ENCODE measurements at places on chromosomes 5 and 9.

GRCh38 chr9:9631284-9631683 is 981.5 kb downstream of the PTPRD start:
- no peak for DNase-seq

- no peak for DNase-seq
These were observed 107.9 kb downstream of the INVS start for GRCh38 chr9:100206899-100207298.

- DNase-seq = no peak
These were observed 220.0 kb downstream of the PBX3 start for GRCh38 chr9:125966959-125967711.

- DNase-seq = peak; percentile 61
These were observed 1.9 kb upstream of the CLTB start for GRCh38 chr5:176418251-176418650.

DNA sequence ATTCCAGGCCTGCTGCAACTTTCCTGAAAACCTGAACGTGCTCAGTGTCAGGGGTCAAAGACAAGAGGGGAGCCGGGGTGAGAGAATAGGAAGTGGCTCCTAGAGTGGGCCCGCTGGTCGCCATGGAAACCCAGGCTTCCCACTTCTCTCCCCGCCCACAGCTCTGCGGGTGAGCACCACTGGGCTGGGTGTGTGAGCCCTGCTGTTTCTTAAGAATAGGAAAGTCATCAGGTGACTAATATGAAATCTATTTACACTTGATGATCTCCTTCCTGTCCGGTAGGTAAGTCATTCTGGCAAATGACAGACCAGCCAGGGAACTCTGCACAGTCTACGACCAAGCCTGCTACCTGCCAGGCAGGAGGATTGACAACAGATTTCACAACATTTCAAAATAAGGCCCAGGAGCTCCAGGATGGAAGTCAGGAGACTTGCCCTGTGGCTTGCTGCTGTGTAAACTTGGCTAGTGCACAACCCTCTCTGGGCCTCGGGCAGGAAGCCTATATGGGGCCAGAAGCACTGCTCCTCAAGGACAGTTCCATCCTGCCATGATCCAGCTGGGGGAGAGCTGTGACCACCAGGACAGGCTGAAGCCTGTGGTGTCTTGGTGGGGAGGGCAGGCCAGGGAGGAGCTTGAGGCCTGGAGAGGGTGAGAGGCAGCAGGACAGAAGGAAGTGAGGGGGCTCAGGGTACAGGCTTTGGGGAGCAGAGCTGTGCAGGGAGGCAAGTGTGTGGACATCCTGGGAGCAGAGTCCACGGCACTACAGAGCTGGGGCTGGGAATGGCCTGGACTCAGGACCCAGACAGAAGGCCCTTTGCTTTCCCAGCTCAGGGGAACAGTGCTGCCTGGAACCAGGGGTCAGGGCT is 60.6 kb downstream of the SHB start:
- DNase-seq = peak; percentile 39

- no peak for DNase-seq
These were observed 118.6 kb downstream of the SPEF2 start for GRCh38 chr5:35736280-35736679.

DNA sequence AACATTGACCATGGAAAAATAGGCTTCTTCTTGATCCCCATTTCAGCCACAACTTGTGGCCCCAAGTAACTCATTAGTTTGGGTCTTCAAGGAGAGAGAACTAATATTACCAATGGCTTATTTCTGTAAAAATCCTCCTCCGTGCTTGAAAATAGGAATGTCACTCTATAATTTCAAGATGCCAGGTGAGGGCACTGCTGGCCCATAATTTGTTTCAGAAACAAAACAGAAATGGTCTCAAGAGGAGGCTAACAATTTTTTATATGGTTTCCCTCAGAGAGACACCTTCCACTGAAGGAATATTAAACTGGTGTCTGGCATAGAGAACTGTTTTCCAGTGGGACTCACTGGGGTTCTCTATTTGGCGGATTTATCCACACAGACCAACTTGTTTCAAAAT is 437.0 kb upstream of the TRPC7 start:
- no peak for DNase-seq

GRCh38 chr9:77975806-77976205 is 55.8 kb downstream of the GNAQ start:
- no peak for DNase-seq

Data from transverse colon (tissue), 4 donors.